Activated CD4-positive, CD25-positive, alpha-beta regulatory T cell treated with anti-CD3 and anti-CD28 coated beads, Interleukin-2, amount 50 U/mL, for 72 hours (primary cell): ENCODE measurements at places on chromosomes 1 and 21.

DNA sequence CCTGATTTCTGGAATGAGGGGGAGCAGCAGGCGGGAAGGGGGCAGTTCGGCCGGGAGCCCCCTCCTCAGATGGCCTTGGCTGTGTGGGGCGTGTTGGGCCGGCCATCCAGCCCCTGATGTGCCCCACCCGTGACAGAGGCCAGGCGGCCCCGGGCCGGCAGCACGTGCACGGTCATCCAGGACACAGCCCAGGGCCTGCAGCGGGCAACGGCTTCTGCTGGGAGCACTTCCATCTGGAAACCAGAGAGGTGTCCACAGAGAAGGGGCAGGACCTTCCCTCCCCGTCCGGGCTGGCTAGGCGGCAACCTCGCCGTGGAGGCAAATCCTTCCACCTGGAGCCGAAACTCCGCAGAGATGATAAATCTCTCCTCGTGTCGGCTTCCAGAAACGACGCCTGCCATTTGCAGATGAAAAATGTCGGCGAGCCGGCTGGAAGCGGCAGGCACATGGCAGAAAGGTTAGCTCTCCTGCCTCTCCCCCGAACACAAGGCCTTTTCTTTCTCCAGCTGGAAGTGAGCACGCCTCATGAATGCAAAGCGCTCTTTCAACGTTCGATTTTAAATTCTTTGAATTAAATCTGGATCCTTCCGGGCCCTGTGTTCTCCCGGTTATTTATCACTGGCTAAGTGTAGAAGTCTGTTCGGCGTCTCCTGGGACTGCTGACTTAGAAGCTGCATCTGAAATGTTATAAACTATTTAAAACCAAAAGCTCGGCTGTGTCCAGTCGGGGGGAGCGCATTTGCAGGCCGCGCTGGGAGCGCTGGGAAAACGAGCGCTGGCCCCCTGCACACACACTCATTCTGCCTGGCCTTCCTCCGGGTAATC lies 9.4 kb upstream of the ACTRT2 start:
- DNase-seq: no peak

DNA sequence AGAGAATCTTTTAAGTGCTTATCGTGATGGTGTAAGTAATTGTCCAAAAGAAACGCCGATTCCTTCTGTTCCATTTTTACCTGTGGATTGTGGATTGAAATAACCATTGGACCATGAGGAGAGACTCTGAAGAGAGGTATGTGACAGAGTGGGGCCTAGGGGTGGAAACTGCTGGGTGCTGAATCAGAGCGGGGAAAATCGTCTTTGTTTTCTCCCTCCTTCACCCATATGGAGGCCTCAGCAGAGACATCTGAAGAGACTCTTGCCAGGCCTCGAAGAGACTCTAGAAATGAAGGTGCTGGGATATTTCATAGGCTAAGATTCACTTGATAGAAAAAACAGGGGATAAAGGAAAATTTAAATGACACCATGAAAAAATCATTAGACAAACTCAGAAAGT lies 1327.0 kb downstream of the BRINP3 start:
- no peak for DNase-seq

GRCh38 chr1:195618287-195618686 lies 990.0 kb downstream of the KCNT2 start:
- DNase-seq: no peak

- DNase-seq: no peak
Measured at GRCh38 chr1:166813508-166814223, 25.6 kb upstream of the POGK start.

DNA sequence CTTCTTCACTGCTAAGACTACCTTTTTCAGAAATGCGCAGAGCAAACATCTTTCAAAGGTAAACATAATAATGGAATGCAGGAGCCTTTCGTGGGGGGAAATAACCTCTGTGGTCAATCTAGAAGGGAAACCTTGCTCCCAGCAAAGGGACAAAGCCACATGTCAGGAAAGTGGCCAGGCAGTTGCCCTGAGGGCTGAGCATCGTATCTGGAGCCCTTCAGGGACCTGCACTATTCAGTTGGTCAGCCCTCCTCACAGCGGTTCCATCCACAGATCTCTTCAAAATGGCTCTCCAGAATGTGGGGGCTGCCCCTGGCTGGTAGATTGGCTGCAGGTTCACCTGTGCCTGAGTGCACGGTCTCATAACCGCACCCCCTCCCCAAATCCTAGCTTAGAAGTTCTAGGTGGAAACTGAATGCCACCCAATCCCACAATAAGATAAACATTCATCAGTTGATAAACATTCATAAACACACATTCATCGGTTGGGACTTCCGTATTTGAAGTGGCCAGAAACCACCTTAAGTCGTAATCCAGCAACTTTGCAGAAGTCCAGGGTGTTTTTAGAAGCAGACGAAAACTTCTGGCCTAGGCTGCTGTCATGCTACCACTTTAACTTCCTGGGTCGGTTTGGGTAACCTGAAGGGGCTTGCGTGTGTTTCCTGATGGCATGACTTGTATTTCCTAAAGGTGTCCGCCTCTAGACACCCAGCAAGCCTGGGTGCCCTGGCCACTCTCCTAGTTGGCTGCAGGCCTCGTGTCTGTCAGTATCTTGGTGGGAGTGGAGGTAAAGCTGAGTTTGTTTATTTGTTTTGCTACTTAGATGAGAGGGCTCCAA lies 50.5 kb downstream of the RASSF5 start:
- no peak for DNase-seq

- DNase-seq: no peak
Measured at GRCh38 chr1:5297180-5297885, 642.9 kb downstream of the AJAP1 start.
